Activated naive CD4-positive, alpha-beta T cell treated with anti-CD3 and anti-CD28 coated beads, Interleukin-2, amount 50 U/mL, for 72 hours (primary cell): ENCODE measurements at places on chromosomes 4 and X. TPM values are rescaled to one million over a fixed set of nuclear protein-coding genes. Genes with fewer than 3 reads are reported as not detected.

DNA sequence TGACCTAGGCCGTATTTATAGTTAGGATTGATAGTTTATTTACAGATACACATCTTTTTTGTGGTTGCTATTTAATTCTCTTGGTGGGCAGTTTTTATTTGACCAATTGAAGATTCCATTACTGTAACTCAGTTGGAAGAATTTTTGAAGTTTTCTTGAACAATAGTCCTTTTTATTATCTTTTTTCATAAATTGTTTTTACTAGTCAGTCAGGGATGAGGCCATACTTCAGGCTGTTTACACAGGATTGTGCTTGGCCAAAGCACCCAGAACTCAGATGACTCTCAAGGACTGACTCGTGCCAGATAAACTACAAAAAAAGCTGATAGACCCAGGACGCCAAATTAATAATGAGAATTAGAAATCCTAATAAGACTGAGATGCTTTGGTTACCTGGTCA, 7.0 kb downstream of the HERC3 start:
- DNase-seq = no peak

PCDH10 gene
- total RNA-seq = not detected

RPS6KA6 gene
- 0.07 TPM for total RNA-seq

FGA gene
- total RNA-seq = not detected

CETN2 gene
- total RNA-seq = 7.4 TPM

OTC gene
- not detected for total RNA-seq

DNA sequence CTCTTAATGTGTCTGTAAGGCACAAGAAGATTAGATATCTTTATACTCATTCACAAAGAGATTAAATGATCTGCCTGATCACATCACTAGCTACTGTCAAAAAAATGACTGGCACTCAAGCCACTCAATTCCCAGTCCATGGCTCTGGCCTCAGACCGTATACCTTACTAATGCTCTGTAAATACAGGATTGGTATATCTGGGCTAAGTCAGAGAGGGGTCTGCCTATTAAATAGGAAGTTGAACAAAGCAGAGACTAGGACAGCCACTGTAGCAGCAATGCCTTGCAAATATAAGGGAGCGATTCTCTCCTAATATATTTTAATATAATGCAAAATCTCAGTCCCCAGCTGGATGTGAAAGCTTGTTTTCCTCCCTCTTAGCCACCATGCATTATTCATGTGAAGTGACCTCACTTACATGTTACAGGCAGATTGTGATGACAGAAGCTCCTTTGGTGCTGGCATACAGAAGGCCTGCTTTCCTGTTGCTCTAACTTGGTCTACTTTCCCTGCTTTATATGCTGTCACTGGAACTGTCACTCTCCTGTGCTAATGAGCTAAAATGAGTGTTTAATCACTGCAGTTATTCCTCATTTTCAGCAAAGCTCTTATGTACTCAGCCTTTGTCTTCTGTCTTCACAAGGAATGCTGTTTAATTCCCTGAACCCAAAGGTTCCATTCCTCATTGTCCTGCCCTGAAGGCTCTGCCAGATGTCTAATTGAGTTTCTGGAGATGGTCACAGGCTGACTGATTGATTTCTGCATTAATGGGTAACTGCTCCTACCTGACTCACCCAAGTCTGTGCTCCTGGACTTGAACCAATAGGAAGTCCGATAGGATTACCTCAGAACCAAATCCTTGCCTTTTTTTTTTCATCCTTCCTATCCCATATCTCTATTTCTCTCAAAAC, 578.2 kb downstream of the KLHL13 start:
- DNase-seq = no peak
